ENCODE measurements at places on chromosomes 4 and X.

- no peak overlapping the region for H3K27ac ChIP-seq
- DNase-seq, result no peak
- H3K27me3 ChIP-seq, result no peaks in the 10 kb centered on the region
- H3K36me3 ChIP-seq, result no peaks in the 10 kb centered on the region
- H3K4me3 ChIP-seq, result no peak overlapping the region
Measured at GRCh38 chr4:104868533-104868932, 278.1 kb upstream of the TET2 start.

GRCh38 chr4:120877021-120877420, 45.5 kb downstream of the PRDM5 start:
- no peaks in the 10 kb centered on the region for H3K36me3 ChIP-seq
- no peak for DNase-seq
- H3K4me1 ChIP-seq, result no peaks in the 10 kb centered on the region
- H3K4me3 ChIP-seq, result no peak overlapping the region

GRCh38 chr4:172412851-172413580, 599.8 kb downstream of the GALNTL6 start:
- no peaks in the 10 kb centered on the region for H3K36me3 ChIP-seq
- H3K27me3 ChIP-seq, result no peaks in the 10 kb centered on the region
- DNase-seq, result no peak
- no peak overlapping the region for H3K27ac ChIP-seq
- no peak overlapping the region for H3K4me3 ChIP-seq

- H3K36me3 ChIP-seq, result no peaks in the 10 kb centered on the region
- no peak overlapping the region for H3K27ac ChIP-seq
Measured at GRCh38 chr4:166802346-166802745, 431.9 kb downstream of the SPOCK3 start.

- H3K4me3 ChIP-seq, result no peak overlapping the region
- H3K36me3 ChIP-seq, result no peaks in the 10 kb centered on the region
- no peak for DNase-seq
- H3K27ac ChIP-seq, result no peak overlapping the region
- no peaks in the 10 kb centered on the region for H3K27me3 ChIP-seq
- no peaks in the 10 kb centered on the region for H3K4me1 ChIP-seq
Measured at GRCh38 chrX:119181491-119181890, 53.9 kb upstream of the KIAA1210 start.

GRCh38 chrX:12685541-12685940, 105.7 kb upstream of the PRPS2 start:
- H3K27me3 ChIP-seq, result no peaks in the 10 kb centered on the region
- no peak overlapping the region for H3K4me3 ChIP-seq
- no peaks in the 10 kb centered on the region for H3K36me3 ChIP-seq
- no peaks in the 10 kb centered on the region for H3K4me1 ChIP-seq

GRCh38 chr4:118911238-118911703, 22.6 kb downstream of the SYNPO2 start:
- H3K27me3 ChIP-seq, result no peaks in the 10 kb centered on the region
- no peak overlapping the region for H3K27ac ChIP-seq
- no peaks in the 10 kb centered on the region for H3K4me1 ChIP-seq
- no peaks in the 10 kb centered on the region for H3K36me3 ChIP-seq
- DNase-seq, result peak; percentile 78

DNA sequence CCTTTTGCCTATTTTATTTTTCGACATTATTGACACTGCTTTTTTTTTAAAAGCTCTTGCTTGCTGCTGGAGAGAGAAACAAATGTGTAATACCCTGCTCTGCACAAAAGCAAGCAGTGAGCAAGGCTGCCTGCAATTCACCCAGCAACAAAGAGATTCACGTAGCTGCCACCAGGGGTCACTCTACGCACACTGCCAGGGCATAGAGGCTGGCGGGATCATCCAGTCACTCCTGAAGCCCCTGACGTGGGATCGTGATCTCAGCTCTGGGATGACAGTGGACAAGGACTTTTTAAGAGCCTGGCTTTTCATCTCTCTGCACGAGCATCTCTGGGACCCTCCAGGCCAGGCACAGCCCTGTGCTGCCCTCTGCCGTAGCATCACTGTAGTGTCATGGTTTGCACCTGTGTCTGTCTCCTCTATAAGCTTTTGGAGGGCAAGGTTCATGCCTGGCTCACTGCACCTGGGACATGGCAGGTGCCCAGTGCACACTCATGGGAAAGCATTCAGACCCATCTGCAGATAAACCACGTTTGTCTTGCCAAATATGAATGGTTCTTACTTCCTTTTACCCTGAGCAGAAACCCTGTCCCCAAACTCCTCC, 19.8 kb downstream of the C4orf50 start:
- DNase-seq, result peak; percentile 61
- H3K27me3 ChIP-seq, result no peaks in the 10 kb centered on the region
- no peak overlapping the region for H3K4me3 ChIP-seq
- H3K27ac ChIP-seq, result no peak overlapping the region
- no peaks in the 10 kb centered on the region for H3K4me1 ChIP-seq

DNA sequence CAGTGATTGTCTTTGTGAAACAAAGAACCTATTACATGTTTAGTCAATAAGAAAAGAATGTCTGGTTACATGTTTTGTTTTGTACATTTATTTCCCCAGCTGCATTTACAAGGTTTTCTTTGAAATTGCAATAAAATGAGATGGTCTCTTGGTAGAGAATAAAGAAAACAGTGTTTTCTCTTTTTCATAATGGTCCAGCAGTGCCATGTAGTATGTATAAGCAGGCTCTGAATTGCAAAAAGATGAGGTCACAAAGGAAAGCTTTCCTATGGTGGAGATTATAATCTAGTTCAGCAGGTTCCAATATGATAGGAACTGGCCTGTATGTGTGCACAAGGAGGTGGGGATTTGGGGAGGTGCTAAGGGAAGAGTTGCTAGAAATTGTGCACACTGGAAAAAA, 1417.3 kb downstream of the STIM2 start:
- no peak overlapping the region for H3K4me3 ChIP-seq
- DNase-seq, result peak; percentile 16
- H3K27ac ChIP-seq, result no peak overlapping the region
- no peaks in the 10 kb centered on the region for H3K27me3 ChIP-seq
